Kidney (tissue), 22 donors: ENCODE measurements at places on chromosomes 2 and 18.

- no peak for DNase-seq
Measured at GRCh38 chr2:72015266-72015665, 132.4 kb downstream of the CYP26B1 start.

DNA sequence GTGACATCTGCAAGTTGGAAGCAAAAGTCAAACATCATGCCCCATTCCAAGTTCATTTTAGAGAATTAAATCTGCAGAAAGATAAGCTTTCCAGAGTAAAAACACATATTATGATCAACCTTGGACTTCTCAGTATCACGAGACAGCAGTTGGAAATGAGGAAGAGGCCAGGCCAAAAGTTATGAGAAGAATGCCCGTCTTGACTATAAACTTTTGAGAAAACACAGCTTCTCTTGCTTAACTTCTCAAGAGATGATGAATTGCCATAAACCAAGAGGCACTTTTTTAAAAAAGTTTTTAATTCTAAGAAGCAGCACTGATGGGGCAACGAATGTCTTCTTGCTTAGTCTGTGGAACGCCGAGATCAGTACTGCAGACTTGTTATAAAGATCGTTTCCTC is 52.6 kb upstream of the NFU1 start:
- no peak for DNase-seq

DNA sequence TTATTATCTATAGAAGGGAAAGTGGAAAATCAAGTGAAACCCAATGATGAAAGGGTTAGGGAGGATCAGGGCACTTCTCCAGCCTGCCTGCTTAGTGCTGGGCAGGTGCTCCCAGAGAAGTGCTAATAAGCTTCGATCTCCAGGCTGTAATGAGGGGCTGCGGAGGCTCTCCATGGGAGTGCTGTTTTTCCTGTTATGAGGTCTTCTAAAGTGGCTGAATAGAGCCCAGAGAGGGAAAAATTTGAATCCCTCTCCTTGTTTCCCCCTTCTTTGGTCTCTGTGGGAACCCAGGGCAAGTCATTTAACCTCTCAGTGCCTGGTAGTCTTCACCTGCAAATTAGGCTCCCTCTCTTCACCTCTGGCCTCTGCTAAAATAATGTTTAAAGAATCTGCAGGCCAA is 351.7 kb upstream of the DCC start:
- DNase-seq, result no peak

- DNase-seq, result no peak
Measured at GRCh38 chr18:63422864-63423304, 608 bp upstream of the VPS4B start.

GRCh38 chr2:134681201-134681600 is 37.6 kb downstream of the TMEM163 start:
- no peak for DNase-seq

GRCh38 chr2:196592911-196593881 is 46.3 kb upstream of the CCDC150 start:
- DNase-seq, result peak; percentile 72

DNA sequence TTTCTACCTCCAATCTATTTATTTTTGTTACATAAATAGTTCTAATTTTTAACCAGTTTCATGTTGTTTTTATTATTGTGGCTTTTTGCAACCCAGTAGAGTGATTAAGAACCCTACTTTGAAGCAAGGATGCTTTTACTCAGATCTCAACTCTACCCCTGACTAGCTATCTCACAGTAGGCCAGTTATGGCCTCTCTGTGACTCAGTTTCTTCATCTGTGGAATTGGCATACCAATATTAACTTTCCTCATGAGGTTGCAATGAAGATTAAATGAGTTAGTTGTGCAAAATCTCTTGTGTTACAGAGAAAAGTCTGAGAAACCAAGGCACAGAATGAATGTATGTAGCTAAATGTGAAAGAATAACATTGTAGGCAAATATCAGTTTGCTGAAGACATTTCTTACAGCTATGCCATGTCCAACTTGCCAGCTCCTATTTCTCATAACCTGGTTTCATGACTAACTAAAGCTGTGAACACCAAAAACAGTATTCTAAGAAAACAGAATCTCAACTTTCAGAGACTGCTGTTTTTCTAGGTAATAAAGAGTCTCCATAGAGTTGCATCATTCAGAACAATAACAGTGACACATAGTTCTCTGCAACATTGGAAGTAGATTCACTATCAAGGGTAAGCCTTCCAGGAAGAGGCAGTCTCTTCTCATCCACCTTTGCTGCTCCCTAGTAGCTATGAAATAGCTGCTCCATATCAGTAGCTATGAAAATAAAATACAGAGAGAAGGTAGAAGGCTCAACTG is 33.2 kb upstream of the CYTIP start:
- no peak for DNase-seq

DNA sequence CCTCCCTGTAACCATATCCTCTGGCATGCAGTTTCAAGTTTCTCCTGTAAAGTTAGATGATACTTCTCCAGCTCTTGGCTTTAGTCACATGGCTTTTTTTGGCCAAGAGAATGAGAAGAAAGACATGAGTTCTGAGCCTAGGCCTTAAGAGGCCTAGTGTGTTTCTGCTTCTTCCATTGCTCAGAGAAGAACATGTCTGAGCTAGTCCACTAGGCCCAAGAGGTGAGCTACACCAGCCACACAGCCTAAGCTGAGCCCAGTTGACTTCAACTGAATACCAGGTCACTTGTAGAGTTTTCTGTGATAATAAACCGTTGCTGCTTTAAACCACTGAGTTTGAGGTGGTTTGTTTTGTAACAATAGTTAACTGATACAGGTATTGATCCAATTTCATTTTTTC is 19.9 kb upstream of the EFEMP1 start:
- no peak for DNase-seq

GRCh38 chr2:127014630-127015029 is 92.3 kb downstream of the BIN1 start:
- no peak for DNase-seq

DNA sequence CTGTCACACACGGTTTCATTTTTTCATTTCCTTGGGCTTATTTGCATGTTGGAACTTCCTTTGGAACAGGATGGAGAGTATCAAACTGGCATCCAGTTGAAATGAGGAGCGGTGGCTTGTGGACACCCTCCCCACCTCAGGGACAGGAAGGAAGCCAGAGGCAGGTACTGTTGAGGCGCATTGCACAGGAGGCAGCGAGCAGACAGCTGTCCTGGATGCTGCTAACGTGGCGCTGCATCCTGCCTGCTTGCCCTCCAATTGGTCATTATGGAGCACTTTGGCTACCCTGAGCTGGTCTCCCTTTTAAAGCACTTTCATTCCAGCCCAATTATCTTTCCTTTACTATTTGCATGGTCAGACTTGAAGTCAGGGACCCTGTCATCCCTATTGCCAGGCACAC is 80.7 kb upstream of the ITGA4 start:
- DNase-seq, result no peak

- peak; percentile 86 for DNase-seq
Measured at GRCh38 chr2:8234757-8235374, 447.0 kb upstream of the ID2 start.

DNA sequence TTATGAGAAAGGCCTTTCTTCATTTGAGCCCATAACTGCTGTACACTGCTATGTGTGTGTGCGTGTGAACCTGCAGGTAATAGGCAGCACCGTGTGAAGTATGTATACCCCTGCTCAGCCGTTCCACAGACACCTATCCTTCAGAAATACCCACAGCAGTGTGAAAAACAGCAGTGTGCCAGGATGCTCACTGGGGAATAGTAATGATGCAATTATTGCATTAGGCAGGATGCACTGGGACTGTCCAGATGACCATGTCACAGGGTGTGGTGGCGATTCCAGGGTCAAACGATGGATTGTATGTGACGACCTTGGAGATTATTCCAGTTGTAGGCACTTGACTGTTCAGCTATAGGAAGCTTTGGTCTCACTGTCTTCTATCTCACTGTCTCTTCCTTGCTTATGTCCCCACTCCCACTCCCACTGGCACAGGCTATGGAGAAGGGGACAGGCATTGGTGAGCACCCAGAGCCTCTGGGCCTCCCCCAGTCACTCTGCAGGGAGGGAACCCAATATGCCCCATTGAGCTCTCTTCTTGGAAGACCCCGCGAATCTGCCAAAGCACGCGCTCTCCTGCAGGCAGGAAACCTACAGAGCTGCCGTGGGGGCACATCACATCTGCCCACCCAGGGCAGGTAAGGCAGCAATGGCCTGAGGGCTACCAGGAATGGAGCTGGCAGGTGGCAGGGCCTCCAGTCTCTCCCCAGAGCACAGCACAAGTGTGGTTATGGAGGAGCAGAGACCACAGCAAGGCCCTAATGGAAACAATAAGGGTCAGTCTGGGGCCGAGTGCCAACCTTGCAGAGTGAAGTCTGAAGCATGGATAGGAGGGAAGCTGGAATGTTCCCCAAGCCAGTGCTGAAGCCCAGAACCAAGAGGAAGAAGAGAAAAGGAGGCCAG is 518.9 kb upstream of the RAB6C start:
- no peak for DNase-seq

- no peak for DNase-seq
Measured at GRCh38 chr2:229571243-229571642, 143.1 kb downstream of the DNER start.

DNA sequence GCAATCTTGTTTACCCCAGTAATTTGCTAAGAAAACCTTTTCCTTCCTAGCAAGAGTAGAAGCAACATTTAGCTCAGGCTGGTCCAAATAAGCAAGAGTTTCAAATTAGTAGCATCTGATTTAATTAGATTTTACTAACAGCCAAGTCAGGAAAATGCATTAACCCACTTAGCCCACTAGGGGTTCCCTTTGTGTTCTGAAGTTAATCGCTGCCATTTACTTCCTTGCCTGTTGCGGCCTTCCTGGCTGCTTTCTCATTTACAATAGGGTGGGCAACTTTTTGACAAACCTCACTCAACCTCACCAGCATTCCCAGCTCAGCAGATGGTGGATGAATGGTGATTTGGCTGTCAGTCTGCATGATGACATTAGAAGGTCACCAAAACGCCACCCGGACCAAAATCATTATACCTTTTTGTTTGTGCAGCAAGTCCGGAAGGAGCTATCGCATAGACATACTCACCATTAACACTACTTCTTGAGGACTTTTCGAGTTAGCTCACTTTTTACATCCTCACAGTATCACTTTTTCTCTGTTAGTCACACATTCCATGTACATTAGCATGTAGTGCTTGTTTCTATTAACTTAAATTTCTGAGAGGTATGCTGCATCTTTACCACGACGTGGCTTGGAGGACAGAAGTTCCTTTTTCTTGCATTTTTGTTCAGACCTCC is 101.5 kb upstream of the SETBP1 start:
- DNase-seq, result peak; percentile 33

DNA sequence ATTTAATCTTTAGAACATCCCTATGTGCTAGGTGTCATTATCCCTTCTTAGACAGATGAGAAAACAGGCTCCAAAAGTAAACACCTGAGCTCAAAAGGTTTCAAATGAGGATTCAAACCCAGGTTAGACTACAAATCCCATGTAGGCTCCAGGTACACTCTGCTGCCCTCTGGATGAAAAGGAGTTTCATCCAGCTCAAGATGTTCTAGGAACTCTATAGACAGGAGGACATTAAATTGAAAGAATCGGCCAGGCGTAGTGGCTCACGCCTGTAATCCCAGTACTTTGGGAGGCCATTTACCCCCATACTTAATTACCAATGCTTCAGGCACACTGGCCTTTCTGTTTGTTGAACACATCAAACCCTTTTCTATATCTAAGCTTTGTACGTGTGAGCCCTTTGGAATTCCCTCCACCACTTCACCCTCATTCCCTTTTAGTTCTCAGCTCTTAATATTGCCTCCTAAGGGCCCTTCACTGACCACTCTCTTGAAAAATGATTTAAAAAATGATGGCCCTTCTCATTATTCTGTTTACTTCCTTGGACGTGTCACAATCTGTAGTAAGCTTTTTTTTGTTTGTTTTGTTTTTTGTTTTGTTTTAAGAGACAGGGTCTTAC is 10.7 kb downstream of the SLC25A12 start:
- no peak for DNase-seq

- DNase-seq, result no peak
Measured at GRCh38 chr2:19947184-19947940, 42.5 kb downstream of the WDR35 start.

- DNase-seq, result no peak
Measured at GRCh38 chr2:53317861-53318260, 449.7 kb upstream of the CHAC2 start.

GRCh38 chr18:59715966-59716369 is 18.7 kb upstream of the CCBE1 start:
- DNase-seq, result no peak

- no peak for DNase-seq
Measured at GRCh38 chr2:27857417-27858172, 32.6 kb downstream of the RBKS start.

DNA sequence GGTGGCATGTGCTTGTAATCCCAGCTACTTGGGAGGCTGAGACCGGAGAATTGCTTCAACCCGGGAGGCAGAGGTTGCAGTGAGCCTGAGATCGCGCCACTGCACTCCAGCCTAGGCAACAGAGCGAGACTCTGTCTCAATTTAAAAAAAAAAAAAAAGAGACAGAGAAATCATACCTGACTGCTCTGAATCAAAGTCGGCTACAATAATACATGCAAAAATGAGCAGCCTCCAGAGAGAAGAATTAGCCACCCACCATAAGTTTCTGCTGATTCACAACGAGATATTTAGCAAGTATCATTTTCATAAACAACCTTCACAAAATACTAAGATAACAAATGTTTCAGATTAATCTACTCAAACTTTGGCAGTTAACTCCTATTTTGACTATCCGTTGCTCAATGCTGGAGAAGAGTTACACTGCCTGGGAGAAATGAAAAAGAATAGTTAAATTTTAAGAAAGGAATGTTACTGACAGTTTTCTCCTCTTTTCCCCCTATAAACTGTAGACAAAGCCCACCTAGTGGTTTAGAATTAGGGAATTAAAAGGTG is 1.5 kb downstream of the OSBPL1A start:
- no peak for DNase-seq

DNA sequence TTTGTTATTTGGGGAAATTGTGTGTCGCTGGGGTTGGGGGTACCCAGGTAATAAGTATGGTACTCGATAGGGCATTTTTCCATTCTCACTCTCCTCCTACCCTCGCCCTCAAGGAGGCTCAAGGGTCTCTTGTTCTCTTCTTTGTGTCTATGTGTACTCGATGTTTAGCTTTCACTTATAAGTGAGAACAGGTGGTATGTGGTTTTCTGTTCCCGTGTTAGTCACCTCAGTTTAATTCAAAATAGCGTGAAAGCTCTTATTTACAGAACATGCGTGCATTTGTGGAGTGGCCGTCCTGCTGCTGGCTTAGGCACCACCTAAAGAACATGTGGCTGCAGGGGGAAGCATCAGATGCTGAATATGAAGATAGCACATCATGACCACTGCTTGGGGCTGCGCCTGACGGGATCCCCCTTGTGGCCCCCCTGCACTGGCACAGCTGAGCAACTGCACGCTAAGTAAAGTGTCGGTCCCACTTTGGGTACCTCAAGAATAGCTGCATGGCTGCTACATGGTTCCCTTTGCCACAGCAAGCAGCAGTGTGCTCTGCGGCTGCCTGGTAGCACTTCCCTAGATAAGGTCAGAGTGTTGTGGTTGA is 569.0 kb downstream of the DCDC2C start:
- no peak for DNase-seq

- no peak for DNase-seq
Measured at GRCh38 chr2:7516484-7517063, 599.4 kb downstream of the RNF144A start.

DNA sequence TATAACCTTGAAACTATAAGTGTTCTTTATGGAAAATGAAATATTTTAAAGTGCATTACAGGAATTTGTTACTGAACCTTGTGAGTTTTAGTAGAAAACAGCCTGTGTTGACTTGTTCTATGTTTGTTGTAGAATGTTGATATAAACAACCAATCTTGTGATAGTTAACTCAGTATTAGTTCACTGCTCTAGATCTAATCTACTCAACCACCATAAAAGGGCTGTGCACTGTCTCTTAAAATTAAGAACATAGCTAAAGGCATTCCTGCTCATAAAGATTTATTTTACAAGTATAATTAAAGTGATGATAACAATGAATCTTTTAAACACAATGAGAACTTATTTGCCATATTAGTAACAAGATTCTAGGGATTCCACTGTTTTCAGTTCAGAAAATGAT is 110.5 kb upstream of the KLF7 start:
- DNase-seq, result no peak
